NCI-H1436 (cell line): ENCODE measurements at places on chromosomes 3 and 15.
A peak's percentile ranks its signal among the peaks of the same experiment; 100 is the strongest.

GRCh38 chr3:139906418-139906817 lies 28.6 kb upstream of the CLSTN2 start:
- no peak for DNase-seq

- no peak for DNase-seq
These were observed 499.0 kb downstream of the PYDC2 start for GRCh38 chr3:191959876-191960413.

DNA sequence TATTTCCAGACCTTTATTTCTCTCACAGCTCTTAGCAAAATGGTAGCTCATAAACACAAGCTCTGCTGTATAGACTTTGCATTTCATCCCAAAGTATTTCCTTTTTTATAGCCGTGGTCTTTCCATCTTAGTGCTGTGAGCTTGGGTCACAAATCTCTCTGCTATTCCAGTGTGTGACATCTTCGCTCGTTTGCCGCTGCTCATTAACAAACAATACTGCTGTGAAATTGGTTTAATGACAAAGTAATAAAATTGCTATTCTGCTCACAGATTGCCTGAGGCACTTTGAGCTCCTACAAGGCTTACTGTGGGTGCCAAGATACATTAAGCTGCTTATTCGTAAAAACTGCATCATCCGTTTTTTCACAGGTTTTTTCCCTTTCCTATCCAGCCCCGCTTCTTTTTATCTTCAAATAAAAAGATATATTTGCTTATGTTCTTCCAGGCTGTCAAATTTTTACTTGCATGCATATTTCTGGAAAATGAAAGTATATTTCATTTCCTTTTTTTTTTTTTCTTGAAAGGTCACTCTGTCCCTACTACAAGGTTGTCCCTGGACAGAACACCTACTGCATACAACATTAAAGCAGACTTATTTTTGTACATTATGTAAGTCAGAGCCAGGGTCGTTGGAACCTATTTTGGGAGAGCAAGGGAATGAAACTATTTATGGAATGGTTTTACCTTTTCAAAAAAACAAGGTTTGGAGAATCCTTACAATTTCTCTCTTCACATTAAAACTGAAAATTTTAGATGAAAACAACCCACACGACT lies 174.5 kb downstream of the MEIS2 start:
- DNase-seq = peak; percentile 79

DNA sequence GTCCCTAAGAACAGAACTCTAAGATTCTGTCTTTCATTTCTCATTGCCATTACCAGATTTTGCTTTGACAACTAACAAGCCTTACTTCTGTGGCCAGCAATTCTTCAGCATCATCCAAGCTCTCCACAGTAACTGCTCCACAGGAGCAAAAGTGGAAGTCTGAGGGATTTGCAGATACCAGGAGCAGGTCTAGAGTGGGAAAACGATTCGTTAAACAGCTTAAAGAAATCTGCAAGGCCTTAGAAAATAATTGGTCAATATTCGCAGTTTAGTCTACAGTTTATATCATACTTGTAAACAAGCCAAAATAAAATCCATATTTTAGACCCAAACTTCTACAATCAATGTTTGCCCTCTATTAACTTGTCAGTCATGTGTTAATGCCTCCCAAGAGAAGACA lies 24.1 kb downstream of the MYH15 start:
- no peak for DNase-seq

- DNase-seq = peak; percentile 88
These were observed 16.5 kb downstream of the TBC1D23 start for GRCh38 chr3:100277255-100277800.

- DNase-seq = peak; percentile 45
These were observed 311.6 kb upstream of the CNTN4 start for GRCh38 chr3:1787094-1787493.

DNA sequence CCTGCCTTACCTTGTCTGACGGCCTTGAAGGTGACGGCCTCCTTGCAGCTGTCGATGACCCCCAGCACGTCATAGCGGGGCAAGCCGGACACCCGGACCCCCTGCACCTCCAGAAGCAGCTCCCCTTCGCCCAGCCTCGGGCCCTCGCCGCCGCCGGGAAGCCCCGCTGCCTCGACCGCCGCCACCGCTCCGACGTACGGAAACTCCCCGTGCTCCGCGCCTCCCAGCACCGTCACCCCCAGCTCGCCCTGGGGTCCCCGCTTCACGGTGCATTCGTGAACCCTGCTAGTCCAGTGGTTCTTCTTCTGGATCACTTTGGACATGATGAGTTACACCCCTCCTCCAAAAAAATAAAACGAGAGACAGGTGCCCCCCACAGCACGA lies 740 bp downstream of the MAGI1 start:
- no peak for DNase-seq

GRCh38 chr3:13025778-13026518 lies 47.3 kb downstream of the IQSEC1 start:
- no peak for DNase-seq

- DNase-seq = no peak
These were observed 2.8 kb upstream of the VGLL3 start for GRCh38 chr3:86993704-86994103.

DNA sequence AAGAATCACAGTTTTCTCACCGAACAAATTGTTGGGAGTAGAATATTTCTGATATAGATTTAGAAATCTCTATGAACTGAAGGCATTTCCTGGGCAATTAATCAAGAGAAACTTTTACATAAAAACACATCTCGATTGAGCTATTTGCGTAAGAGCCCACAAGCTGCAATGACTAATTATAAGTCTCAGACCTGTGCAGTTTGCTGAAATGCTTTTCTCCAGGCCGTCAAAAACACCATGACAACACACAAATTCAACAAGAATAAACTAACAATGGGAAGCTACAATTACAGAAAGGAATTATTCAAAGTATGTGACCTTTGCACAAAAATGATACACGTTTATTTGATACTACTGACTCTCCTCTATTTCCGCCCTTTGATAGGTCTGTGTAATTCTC lies 481.2 kb upstream of the WNT5A start:
- DNase-seq = no peak

- no peak for DNase-seq
These were observed 793.1 kb downstream of the AGBL1 start for GRCh38 chr15:86872782-86873181.

- no peak for DNase-seq
These were observed 106.6 kb downstream of the KCNH8 start for GRCh38 chr3:19254784-19255338.

- no peak for DNase-seq
These were observed 257.9 kb downstream of the CTNNB1 start for GRCh38 chr3:41457176-41457575.

- DNase-seq = no peak
These were observed 211.3 kb downstream of the XXYLT1 start for GRCh38 chr3:195059471-195060216.

DNA sequence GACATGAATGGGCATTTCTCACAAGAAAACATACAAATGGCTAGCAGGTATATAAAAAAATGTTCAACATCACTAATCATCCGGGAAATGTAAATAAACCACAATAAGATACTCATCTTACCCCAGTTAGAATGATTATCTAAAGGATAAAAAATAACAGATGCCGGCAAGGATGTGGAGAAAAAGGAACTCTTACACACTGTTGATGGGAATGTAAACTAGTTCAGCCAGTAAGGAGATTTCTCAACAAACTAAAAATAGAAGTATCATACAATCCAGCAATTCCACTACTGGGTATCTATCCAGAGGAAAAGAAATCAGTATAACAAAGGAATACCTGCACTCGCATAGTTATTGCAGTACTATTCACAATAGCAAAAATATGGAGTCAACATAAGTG lies 124.2 kb downstream of the SATB1 start:
- DNase-seq = no peak

- DNase-seq = no peak
These were observed 3.7 kb upstream of the PLA2G4F start for GRCh38 chr15:42160136-42160535.

DNA sequence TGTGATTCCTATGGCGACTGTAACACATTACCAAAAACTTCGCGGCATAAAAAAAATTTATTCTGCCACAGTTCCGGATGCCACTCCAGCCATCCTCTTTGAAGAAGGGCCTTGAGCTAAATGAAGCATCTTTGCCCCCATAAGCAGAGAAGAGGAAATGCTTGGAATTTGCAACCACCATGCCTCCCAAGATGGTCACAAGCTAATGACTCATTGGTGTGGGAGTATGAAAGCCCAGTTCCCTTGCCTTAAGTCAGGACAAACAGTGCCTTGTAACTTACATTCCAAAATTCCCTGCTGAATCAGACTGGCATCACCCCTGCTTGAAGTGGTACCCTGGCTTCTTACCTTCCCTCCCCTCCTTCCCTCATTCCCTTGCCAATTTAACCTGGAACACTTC lies 1077.4 kb downstream of the EPHA3 start:
- no peak for DNase-seq

- no peak for DNase-seq
These were observed 2.3 kb downstream of the CCK start for GRCh38 chr3:42263354-42264346.

- DNase-seq = no peak
These were observed 37.2 kb upstream of the PRR20G start for GRCh38 chr3:127324913-127325628.

GRCh38 chr15:67731112-67731721 lies 94.1 kb upstream of the SKOR1 start:
- DNase-seq = no peak

GRCh38 chr15:73072894-73073293 lies 20.6 kb downstream of the NEO1 start:
- DNase-seq = no peak
